ENCODE measurements at places on chromosomes 12 and 14. TPM values are rescaled to one million over a fixed set of nuclear protein-coding genes. Genes with fewer than 3 reads are reported as not detected.

Gene HCAR3
- total RNA-seq = 0.37 TPM

DNA sequence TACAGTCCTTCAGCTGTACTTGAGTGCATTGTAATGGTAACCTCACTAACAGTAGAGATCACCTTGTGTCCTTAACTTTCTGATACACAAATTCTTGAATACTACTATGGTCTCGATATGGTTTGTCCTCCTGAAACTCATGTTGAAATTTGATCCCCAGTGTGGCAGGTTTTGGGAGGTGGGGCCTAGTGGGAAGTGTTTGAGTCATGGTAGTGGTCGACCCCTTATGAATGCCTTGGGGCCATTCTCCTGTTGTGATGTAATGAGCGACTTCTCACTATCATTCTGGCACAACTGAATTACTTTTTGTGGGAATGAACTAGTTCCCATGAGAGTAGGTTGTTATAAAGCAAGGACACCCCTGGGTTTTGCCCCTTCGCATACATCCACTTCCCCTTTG is 52.3 kb downstream of the IPO8 start:
- no peak for DNase-seq

- DNase-seq = no peak
Observed at GRCh38 chr14:54459106-54459505, 17.9 kb upstream of the CNIH1 start.

DNA sequence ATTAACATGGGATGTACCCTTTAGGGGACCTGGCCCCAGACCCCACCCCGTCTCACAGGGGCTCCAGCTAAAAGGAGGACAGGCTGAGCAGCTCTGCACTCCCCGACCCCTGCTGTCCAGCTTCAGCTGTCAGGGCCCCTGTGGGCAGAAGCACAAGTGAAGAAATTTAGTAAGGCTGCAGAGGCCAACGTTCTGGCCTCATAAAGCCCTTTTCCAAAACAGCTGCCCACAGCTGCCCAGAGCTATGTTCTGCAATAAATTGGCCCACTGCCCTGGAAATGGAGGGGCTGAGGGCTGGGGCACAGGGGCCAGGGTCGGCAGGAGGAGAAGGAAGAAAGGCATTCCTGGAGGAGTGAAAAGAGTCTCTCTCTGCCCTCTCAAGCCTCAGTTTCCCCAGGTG is 357.1 kb downstream of the BCL11B start:
- peak; percentile 30 for DNase-seq

DNA sequence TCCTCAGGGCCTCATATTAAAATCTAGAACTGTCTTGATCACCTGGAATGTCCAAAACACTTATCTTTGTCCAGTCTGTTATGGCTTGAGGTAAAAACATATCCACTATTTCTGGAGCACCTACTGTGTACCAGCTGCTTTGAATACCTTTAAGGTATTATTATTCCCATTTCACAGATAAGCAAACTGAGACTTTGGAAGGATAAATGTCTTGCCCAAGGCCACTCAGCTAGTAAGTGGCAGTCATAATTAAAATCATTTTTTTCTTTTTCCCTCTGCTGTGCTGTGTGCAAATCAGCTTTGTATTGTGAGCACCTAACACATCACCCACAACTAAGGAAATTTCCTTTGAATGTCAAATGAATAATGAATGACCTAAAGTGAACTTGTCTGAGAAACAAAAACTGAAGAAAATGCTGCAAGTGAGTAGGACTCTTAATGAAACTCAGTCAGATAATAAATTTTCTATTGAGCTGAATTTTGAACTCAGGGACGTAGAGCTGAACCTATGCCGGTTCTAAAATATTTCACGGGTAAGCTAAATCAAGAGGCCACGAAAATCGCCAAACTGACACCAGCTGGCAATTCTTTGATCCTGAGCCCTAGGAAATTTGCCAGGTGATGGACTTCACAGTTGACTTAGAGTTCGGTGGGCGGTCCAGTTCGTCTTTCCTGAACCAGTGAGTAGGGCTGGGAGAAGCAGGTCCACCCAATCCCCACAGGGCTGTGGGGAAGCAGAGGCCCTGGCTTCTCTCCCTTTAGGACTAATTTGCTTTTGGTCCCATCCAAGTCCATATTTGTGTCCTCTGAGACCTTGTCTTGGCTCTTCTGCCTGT is 159.7 kb upstream of the PWP1 start:
- DNase-seq = no peak

DNA sequence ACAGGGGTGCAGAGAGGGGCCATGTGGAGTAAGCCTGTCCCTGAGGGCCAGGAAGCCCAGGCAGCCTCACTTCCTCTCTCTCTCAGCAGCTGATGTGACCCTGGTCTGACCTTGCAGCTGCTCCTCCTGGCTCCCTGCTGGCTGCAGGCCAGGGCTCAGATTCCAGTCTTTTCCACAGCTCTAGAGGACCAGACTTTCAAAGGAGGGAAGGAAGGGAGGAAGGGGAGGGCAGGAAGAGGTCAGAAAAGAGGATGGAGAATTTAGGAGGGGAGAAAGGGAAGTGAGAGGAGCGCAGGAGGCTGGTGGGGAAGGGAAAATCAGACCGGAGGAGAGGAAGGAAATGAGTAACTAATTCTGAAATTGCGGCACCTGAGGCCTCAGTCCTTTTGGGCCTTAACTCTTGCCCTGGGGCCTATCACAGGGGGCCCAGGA is 40.9 kb upstream of the VASH1 start:
- DNase-seq = peak; percentile 87

DNA sequence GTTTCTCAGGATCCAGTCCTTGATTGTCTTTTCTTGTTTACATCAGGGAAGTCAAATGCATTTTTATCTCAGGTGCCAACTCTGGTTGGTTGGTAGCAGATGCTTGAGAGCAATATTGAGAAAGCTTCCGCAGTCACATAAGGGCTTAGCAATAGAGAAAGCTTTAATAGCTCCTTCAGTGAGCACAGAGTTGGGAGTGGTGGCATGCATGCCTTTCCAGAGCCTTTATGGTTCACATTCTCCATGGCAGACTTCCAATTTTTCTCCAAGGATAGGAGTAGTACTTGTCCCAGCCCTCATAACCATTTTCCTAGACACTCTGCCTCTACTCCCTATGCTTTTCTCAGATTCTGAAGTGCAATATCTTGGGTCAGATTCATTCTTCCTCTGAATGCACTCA is 280.4 kb downstream of the AEBP2 start:
- no peak for DNase-seq

- DNase-seq = no peak
Observed at GRCh38 chr14:99609245-99610170, 5.5 kb upstream of the CCDC85C start.

DNA sequence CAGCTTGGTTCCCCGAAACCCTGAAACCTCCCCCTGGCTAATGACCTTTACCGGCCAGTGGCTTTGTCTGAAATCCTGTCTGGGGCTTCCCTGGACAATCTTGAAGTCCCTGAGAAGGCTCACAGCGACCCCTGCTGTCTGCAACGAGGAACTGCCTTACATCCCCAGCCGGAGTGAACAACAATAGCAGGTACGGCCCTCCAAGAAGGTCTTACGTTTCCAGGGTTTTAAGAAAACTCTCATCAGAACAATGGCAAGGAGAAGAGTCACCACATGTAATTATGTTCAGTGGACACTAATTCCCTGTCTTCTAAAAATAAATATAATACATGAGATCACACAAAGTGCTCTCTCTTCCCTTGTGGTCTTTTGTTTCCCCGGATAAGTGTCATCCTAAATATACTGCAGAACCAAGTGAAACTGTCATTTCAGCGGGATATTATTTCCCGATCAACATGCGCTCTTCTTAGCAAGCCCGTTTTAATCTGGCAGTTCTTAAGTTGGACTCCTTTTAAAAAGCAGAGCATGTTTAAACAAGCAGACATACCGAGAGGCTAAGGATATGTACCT is 53.3 kb downstream of the RBM19 start:
- no peak for DNase-seq

DNA sequence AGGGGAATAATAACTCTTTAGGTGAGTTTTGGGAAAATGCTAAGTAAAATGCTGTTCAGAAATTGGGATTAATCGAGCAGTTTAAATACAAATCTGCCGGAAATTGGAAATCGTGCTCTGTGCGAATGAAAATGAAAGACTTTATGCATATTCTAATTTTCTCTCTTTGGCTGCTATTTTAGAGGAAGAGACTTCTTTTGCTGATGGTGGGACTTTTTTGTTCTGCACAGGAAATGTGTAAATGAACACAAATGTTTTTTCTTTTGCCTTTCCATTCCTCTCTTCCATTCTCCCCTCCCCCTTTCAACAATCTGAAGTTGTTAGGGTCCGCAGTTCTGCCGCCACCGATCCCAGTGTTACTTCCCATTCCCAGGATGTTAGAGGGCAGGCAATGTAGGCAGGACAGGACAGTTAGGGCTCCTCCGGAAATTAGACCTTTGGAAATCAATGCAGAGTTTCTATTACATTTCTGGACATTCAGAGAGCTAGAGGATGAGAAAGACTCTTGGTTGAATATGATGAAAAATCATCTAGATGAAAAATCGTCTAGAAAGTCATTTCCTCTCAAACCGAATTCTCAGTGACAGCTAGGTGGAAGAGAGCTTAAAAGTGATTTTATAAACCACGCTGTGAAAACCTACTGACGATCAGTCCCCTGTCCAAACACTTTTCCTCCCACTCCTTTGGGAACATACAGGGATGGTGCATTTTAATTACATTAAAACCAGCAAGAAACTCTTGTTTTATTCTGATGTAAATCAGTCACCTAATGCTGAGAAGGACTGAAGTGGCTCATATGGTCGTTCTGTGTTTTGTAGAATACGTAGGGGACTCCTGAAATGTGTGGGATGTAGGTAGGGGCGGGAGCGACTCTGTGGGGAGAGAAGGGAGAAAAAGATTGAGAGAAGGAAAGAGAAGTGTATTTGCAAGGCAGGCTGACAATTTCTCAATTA is 17.8 kb downstream of the FOXG1 start:
- no peak for DNase-seq

- DNase-seq = no peak
Observed at GRCh38 chr12:69553628-69554248, 31.5 kb upstream of the CCT2 start.

Gene GPR84
- total RNA-seq = 1.6 TPM

DNA sequence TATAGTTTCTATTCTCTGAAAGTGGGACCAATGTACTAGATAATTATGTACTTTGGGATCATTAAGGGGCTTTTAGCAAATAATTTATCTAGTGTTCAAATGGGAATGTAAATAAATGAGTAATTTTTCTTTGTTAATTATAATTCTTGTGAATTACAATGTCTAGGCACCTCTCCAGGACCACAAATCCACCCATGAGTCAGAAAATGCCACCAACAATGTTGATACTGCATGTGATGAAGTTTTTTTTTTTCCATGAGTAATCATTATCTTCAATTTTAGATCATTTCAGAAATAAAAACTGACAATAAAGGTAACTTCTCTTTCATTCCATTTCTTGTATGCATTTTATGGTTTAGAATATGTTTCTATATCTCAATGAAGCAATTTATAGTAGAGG is 470.3 kb downstream of the VRK1 start:
- no peak for DNase-seq

- DNase-seq = peak; percentile 10
Observed at GRCh38 chr14:100606687-100607610, 19.7 kb upstream of the BEGAIN start.

DNA sequence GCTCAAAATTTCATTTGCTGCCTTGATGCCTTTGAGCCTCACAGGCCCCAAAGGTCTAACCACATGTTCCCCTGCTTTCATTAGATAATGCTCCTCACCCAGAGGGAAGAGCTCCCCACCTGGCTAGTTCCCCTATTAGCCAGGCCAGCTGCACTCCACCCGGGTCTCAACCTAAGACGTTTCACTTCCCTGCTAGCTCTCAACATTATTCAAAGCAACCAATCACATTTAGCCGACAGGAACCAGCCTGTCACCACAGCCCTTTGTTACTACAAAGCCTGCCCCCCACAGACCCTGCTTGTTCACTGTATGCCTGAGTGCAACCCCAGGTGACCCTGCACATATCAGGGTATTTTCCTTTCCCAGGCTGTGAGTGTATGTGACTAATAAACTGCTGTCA is 78.6 kb downstream of the SLC15A5 start:
- no peak for DNase-seq
